Fibroblast of villous mesenchyme (primary cell): ENCODE measurements at places on chromosomes 2 and 18. TPM values are rescaled to one million over a fixed set of nuclear protein-coding genes. Genes with fewer than 3 reads are reported as not detected.
A peak's percentile ranks its signal among the peaks of the same experiment; 100 is the strongest.

The HOXD4 gene
- 5.5 and 7.8 TPM in 2 replicates for total RNA-seq

The NT5DC4 gene
- total RNA-seq: not detected in 2 replicates

The VWC2L gene
- total RNA-seq: under 0.01 TPM in 1 of 2 replicates, not detected in the other

The CCDC141 gene
- under 0.01 TPM in 1 of 2 replicates, not detected in the other for total RNA-seq

GRCh38 chr18:79944126-79944731 lies 7.2 kb downstream of the SLC66A2 start:
- DNase-seq: no peak

- DNase-seq: no peak
These were observed 37.8 kb upstream of the FAM110C start for GRCh38 chr2:84121-84520.

GRCh38 chr2:118814368-118814767 lies 33.1 kb downstream of the EN1 start:
- DNase-seq: no peak

DNA sequence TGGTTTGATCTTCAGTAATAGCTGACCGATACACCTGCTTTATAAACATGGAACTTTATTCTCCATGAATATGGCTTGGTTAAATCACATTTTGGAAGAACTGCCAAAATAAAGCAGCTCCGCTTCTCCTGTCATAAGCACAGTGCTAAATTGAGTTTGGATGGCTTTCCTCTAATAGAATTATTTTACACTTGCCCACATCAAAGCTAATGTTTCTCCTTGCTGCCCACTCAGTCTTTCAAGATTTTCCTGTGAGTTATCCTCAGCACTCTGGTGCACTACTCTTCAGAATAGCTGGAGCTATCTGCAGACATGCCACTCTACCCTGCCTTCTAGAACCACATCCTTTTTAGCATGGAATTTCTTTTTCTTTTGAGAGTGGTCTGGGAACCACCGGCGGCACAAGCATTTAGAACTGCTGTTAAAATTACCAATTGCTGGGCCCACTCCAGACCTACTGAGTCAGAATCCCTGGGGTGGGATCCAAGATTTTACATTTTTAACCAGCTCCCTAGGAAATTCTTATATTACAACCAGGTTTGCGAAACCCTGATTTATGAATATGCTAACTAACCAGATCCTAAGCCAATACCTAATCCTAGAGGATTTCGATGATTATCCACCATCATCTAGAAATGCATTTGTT lies 283.3 kb downstream of the AFF3 start:
- no peak for DNase-seq

DNA sequence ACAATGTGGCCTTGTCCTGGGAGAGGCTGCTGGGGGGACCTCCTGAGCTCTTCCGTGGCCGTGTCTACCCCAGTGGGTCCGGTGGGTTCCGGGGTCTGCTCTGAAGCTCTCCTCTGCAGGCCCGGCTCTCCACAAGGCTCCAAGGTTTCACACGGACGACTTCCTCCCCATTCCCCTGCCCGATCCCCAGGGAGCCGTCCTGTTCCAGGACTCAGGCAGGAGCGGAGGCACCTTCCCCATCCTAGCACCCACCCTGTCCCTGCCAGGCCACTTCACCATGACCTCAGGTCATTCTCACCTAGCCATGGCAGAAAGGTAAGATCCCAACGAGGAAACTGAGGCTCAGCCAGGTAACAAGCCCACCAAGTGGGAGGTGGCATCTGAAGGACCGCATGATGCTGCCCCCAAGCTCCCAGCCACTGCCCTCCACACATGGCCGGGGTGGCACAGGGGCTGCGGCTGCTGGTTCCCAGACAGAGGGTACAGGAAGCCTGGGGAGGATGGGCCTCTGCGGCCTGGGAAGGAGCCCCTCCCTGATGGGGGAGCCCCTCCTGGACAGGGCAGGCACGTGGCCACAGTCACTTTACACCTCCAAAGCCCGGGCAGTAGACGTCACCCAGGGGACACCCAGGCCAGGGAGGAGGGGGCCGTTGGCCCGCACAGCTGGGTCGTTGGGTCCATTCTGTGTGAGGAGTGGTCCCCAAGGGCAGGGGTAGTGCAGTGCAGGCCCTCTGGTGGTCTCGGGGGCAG lies 274.0 kb downstream of the NDUFA10 start:
- DNase-seq: no peak

- no peak for DNase-seq
These were observed 578.7 kb downstream of the ADCYAP1 start for GRCh38 chr18:1483385-1483784.

- DNase-seq: peak; percentile 74
These were observed 2.0 kb upstream of the ATRAID start for GRCh38 chr2:27209621-27210401.

- DNase-seq: peak; percentile 79
These were observed 11.6 kb upstream of the BOK start for GRCh38 chr2:241546771-241547498.

DNA sequence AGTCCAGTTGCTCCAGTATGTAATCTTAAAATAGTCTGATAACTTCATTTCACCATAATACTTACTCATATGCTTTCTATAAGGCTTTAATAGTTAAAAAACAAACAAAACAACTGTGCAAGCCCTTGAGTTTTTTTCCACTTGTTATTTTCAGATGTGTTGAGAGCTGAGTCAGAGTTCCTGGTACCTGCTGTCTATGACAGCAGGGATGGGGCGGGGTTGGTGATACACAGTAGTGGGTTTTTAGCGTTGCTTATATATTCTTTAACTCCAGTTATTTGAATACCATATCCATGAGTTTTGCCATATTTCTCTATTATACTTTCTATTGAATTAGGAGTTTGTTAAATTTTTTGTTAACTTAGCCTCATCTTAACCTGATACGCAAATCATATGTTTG lies 5.0 kb downstream of the NAPG start:
- no peak for DNase-seq
